NCI-H2227 treated with DMSO at 0.1 percent for 48 hours (cell line): ENCODE measurements at places on chromosomes 13 and 19.

DNA sequence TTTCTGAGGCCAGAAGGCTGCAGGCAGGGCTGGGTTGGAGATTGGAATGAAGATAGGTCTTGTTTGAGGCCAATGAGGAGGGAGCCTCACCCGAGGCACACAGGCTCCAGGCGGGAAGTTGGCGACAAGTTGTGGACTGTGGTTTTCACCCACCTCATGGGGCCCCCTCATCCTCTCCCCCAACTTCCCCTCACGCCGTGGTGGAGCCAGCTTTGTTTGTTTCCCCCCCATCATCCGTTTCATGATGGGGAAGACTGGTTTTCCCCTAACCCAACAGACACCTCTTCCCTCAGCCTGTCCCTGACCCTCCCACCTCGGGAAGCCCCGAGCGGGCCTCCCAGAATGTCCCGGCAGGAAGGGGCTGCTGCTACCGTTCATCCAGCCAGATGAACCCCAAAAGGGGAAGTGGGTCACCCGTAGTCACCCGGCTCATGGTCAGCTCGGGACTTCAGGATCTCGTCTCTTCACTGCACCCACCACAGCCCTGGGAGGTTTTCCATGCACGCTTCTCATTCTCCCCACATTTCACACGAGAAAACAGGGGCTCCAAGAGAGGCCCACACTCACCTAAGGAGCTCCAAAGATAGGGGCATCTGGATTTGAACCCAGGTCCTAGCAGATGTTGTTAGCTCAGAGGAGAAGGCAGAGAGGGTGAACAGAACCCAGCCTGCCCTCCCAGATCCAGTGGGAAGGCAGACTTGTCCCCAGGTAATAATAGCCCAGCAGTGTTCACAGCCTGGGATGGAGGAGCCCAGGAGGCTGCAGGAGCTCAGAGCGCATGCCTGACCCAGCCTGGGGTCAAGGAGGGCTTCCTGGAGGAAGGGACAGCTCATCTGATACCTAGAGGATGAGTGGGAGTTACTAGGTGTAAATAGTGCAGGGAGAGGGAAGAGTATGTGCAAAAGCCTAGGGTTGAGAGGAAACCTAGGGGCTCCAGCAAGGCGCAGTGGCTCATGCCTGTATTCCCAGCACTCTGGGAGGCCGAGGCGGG, 23.5 kb downstream of the CEACAM16 start:
- no peak for DNase-seq

- DNase-seq, result no peak
These were observed 933 bp upstream of the UQCR11 start for GRCh38 chr19:1606138-1606651.

- DNase-seq, result no peak
These were observed 9.0 kb upstream of the CEBPA start for GRCh38 chr19:33311326-33311682.

GRCh38 chr19:50967929-50968715, 1.3 kb downstream of the KLK6 start:
- DNase-seq, result no peak

GRCh38 chr13:74062933-74063332, 71.3 kb downstream of the KLF12 start:
- no peak for DNase-seq

DNA sequence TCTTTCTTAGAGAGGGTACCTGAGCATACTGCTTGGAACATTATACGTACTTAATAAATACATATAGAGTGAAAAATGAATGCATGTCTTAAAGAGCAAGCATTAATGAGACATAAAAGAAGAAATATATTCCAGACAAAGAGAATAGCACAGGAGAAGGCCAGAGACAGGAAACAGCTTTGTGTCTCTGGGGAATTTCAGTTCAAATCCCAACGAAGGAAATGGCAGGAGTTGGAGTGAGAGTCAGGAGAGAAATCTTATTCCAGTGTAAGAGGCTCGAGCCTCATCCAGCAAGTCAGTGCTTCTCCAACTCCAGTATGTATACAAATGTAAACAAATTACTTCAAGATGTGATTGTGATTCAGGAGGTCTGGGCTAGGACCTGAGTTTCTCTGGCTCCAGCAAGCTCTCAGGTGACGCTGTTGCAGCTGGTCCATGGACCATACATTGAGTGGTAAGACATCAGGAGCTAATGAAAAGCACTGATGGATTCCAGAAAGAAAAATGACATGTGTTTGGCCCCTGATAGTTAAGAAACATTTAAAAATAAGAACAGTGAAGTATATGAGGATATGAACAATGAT, 108.2 kb downstream of the RAP2A start:
- no peak for DNase-seq

GRCh38 chr13:91297503-91297902, 50.0 kb upstream of the MIR17HG start:
- no peak for DNase-seq

DNA sequence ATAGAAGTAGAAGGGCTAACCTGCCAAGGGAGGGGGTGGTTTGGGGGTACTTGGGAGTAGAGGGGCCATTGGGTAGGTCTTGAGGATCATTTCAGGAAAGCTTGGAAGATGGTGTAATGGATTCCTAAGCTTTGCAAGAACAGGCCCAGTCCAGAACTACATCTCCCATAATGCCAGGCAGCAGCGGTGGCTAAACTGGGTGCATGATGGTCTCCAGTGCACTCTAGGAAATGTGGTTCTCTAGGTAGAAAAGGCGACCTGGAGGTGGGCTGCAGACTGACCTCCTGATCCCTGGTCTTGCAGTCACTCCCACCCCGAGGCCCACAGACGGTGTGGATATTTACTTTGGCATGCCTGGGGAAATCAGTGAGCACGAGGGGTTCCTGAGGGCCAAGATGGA, 3.8 kb downstream of the APLP1 start:
- no peak for DNase-seq

DNA sequence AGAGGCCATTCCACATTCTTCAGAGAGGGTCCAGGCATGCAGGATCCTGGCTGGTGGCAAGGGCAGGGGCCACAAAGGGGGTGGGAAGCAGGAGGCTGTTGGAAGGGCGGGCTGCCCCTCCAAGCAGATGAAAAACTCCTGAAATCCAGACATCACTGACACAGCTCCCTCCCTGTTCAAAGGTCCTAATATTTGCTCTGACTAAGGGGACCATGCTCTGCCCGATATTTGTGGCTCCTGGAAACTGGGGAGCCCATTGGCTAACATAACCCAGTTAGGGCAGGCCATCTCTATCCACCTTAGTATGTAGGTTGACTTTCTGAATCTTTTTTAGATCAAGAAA, 3.3 kb upstream of the CDX2 start:
- DNase-seq, result no peak

GRCh38 chr13:62094932-62095331, 679.3 kb upstream of the PCDH20 start:
- DNase-seq, result no peak

DNA sequence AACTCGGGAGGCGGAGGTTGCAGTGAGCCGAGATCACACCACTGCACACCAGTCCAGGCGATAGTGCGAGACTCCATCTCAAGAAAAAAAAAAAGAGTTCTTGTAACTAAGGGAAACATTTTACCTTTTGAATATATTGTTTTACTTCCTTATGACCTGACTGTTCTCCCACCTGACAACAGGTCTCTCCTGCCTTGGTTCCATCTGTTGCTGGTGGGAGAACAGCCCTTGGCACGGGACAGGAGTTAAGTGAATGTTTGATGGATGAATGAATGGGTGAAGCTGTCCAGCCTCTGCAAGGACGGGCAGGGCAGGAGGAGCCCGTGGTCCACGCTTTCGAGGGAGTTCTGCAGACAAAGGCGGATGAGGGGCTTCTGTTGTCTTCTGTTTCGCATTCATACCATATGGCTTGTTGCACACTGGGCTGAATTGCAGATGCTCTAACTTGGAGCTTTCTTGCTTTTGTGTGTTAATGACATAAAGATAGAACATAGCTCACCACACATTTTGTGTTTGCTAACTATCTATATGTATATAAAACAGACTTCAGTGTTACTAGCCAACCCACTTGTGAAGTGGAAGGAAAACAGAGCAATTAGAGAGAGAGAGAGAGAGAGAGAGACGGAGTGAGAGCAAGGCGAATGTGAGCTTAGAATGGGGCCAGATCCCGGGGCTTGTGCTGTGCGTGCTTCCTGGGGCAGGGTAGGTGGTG, 16.2 kb upstream of the CCNE1 start:
- no peak for DNase-seq

DNA sequence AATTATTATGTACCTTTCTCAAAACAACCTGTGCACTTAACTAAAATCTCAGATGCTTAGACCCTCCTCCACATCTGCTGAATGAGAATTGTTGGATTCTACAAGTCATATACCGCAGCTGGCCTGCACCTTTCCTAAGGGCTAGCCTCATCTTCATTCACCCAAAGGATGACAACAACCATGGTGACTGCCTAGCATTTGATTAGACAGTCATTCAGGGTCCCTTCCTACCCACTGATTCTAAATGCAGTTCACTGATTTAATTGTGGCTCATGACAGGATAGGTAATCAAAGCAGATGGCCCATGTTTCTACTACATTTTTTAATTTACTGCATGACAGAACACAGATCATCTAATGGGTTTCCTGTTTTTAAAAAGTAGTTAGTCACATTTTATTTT, 551.9 kb upstream of the SLC10A2 start:
- no peak for DNase-seq

GRCh38 chr19:30877661-30878113, 471.5 kb downstream of the TSHZ3 start:
- no peak for DNase-seq

DNA sequence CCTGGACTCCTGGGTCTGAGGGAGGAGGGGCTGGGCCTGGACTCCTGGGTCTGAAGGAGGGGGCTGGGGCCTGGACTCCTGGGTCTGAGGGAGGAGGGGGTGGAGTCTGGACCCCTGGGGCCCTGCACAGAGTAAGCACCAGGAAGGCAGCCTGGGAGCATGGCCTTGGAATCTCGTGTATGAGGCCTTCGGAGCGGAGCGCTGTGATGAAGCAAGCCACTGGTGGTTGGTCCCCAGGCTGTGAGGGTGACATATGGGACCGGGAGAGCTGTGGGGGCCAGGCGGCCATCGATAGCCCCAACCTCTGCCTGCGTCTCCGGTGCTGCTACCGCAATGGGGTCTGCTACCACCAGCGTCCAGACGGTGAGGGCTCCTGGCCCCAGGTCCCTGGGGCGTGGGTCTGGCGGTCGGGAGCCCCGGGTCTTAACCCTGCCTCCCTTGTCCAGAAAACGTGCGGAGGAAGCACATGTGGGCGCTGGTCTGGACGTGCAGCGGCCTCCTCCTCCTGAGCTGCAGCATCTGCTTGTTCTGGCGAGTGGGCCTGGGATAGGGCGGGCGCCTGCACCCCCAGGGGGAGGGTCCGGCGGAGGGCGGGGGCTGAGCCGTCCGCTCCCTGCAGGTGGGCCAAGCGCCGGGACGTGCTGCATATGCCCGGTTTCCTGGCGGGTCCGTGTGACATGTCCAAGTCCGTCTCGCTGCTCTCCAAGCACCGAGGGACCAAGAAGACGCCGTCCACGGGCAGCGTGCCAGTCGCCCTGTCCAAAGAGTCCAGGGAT, 918 bp downstream of the TMEM190 start:
- DNase-seq, result no peak

- DNase-seq, result no peak
These were observed 29.7 kb downstream of the NAXD start for GRCh38 chr13:110644892-110645521.

- no peak for DNase-seq
These were observed 21.4 kb upstream of the TCF3 start for GRCh38 chr19:1673645-1674292.

GRCh38 chr13:91988331-91988730, 589.9 kb downstream of the GPC5 start:
- DNase-seq, result no peak

- no peak for DNase-seq
These were observed 816.8 kb upstream of the PCDH9 start for GRCh38 chr13:68046903-68047302.

DNA sequence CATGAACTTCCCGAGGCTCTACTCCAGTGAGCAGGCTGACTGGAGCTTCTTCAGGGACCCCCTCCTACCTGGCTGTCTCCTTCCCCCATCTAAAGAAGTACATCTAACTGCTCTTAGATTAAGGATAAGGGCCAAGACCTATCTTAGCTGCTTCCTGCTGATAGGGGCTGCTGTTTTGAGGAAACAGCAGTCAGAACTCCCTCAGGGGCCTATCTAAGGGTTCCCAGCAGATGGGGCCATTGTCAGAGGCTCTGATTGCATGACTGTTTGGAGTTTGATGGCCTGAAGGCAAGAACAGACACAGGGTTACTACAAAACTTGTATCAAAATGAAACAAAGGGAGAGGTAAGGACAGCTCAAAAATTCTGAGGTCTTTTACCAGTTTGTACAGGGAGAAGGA, 2636.9 kb upstream of the PCDH20 start:
- no peak for DNase-seq

DNA sequence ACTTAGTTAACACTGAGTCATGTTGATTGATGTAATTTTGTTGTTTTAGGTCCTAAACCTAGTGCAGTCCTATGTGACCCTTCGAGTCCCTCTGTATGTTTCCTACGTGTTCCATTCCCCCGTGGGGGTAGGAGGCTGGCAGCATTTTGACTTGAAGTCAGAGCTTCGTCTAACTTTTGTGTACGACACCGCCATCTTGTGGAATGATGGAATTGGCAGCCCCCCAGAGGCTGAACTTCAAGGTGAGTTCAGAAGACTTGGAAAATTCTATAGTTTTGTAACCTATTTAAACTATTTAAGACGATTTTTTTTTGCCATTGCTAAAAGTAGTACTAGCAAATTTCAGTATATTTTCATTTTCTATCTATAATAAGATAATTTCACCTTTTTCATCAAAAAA, 117.9 kb downstream of the STOML3 start:
- DNase-seq, result peak; percentile 5

DNA sequence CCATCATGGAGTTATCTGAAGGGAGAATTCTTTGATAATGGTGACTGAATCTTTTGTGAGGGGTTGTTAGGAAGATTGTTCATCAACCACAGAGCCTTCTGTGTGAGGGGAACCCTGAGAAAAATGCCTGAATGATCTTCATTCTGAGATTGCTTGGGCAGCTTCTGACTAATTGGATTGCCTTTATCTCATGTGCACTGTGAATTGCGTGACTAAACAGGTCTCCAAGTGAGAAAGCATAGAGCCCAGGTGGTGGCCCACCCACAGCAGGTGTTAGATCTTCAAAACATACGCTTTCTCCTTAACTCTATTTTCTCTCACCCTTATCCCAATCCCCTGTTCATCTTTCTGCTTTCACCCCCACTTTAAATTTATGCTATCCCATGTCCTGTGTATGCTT, 58.3 kb downstream of the DOCK9 start:
- DNase-seq, result no peak

- DNase-seq, result no peak
These were observed 13.0 kb upstream of the CYSLTR2 start for GRCh38 chr13:48640767-48641166.

DNA sequence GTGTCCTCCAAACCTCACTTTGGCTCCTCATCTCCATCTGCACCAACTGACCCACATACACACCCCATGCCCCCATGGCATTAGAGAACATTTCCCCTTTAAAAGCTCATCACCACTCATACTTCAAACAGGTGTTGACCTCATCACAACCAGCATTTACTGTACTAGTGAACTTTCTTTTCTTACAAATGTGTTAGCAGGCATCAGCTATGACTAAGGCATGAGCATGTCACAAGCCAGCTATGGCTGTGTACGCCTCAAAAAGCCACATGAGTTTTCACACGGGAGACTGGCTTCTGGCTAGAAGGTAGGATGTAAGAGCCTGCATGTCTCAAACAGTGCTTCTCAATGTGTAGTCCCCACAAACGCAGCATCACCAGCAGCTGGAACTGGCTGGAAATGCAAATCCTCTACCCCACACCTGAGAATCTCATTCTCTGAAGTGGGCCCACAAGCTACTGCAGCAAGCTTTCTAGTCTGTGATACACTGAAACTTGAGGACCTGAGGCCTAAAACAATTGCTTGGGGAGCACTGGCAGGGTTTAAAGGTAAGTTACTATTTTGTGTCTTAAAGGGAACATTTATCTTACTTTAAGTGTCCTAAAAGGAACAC, 66.8 kb downstream of the TUBGCP3 start:
- DNase-seq, result no peak

- DNase-seq, result no peak
These were observed 62.9 kb downstream of the COLGALT1 start for GRCh38 chr19:17618281-17618903.
